ENCODE measurements at places on chromosomes 1 and 21.

GRCh38 chr1:108560874-108561459, 1.1 kb downstream of the EEIG2 start:
- peak; percentile 54 for DNase-seq

- DNase-seq, result peak; percentile 53
Measured at GRCh38 chr1:101291562-101292380, 55.0 kb downstream of the S1PR1 start.

DNA sequence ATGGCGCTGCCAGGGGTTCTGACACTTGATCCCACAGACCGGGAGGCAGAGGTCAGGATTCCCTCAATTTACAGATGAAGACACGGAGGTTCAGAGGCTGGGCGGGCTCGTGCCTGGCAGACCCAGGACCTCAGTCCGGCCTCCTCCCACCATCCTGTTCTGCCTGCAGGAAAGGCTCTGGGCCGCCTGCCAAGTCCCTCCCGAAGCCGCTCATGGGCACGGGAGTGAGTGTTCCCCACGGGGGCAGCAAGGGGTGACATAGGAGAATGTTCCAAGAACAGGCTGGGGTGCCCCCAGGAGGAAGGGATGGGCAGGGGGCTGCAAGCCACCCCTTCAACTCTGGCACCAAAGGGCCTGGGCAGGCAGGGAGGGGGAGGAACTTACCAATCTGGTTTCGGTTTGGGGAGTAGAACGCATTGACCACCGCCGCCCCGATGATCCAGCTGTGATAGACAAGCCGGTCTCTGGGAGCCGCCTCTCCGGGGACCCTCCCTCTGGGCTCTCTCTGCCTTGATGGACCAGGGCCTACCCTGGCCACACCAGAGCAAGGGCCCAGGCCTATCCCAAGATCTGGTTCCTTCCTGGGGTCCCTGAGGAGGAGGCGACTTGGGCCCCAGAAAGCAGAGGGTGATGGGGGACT, 7.5 kb downstream of the PRXL2B start:
- DNase-seq, result no peak

DNA sequence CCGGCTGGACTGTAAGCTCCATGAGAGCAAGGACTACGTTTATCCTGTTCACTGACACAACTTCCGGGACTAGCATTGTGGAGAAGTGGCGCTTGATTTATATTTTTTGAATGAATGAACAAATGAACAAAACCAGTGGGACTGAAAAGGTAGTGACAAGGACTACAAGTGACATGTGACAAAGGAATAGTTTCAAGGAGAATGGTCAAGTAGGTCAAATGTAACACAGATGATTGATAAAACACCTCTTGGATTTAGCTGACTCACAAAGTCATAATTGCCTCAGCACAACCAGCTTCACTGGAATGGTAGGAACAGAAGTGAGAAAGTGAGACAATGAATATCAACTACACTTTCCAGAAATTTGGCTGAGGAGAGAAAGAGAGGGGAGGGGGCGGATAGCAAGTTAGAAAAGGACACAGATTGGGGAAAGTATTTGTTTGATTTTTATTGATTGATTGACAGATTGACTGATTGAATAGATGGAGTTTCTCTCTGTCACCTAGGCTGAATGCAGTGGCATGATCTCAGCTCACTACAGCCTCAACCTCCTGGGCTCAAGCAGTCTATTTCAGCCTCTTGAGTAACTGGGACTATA, 14.2 kb downstream of the MTF1 start:
- DNase-seq, result no peak

DNA sequence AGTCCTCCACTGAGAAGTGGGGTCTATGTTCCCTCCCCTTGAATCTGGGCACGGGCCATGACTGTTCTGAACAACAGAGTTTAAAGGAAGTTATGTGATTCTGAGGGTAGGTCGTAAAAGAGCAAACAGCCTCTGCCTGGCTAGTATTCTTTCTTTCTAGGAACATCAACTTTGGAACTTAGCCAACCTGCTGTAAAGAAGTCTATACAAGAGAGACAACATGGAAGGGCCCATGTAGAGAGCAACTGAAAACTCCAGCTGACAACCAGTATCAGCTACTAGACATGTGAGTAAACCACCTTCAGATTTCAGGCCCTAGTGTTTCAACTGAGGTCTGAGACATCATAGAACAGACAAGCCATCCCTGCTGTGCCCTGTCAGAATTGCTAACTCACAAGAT, 7.5 kb downstream of the SELENOF start:
- DNase-seq, result no peak

DNA sequence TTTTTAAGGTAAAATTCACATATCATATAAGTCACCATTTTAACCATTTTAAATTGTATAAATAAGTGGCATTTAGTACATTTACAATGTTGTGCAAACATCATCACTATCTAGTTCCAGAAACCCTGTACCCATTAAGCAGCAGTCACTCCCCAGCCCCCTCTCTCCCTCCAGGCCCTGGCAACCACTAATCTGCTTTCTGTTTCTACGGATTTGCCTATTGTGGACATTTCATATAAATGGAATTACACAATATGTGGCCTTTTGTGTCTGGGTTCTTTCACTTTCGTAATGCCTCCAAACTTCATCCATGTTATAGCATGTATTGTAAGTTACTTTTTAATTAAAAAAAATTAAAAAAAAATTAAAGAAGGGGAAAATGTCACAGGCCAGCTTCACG, 58.0 kb upstream of the RAB3GAP2 start:
- no peak for DNase-seq

Measured in activated naive CD8-positive, alpha-beta T cell treated with anti-CD3 and anti-CD28 coated beads, Interleukin-2, amount 50 U/mL, for 24 hours (primary cell).